Gastrocnemius medialis (tissue), 4 donors: ENCODE measurements at places on chromosomes 3 and 15. TPM values are rescaled to one million over a fixed set of nuclear protein-coding genes. Genes with fewer than 3 reads are reported as not detected.
A peak's percentile ranks its signal among the peaks of the same experiment; 100 is the strongest.

DNA sequence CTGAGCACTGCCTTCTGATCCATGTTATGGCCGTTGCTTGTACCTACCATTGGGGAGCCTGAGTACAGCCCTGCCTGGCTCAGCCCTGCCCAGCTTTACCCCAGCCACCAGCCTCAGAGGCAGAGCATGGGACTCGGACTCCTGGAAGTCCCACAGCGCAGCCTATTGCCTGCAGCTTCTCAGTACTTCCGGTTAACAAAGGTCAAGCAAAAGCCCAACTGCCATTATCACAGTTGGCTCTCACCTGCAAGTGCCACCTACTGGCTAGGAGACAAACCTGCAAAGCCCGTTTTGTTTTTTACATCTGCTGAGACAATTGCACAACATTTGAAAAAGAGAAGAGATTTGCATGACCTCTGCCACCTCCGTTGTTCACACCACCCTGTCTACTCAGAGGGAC lies 1081.7 kb downstream of the NAALADL2 start:
- H3K27me3 ChIP-seq: no peaks in the 10 kb centered on the region
- no peak overlapping the region for H3K27ac ChIP-seq
- no peaks in the 10 kb centered on the region for H3K36me3 ChIP-seq
- no peak overlapping the region for H3K4me3 ChIP-seq

The LIPH gene
- not detected for total RNA-seq

DNA sequence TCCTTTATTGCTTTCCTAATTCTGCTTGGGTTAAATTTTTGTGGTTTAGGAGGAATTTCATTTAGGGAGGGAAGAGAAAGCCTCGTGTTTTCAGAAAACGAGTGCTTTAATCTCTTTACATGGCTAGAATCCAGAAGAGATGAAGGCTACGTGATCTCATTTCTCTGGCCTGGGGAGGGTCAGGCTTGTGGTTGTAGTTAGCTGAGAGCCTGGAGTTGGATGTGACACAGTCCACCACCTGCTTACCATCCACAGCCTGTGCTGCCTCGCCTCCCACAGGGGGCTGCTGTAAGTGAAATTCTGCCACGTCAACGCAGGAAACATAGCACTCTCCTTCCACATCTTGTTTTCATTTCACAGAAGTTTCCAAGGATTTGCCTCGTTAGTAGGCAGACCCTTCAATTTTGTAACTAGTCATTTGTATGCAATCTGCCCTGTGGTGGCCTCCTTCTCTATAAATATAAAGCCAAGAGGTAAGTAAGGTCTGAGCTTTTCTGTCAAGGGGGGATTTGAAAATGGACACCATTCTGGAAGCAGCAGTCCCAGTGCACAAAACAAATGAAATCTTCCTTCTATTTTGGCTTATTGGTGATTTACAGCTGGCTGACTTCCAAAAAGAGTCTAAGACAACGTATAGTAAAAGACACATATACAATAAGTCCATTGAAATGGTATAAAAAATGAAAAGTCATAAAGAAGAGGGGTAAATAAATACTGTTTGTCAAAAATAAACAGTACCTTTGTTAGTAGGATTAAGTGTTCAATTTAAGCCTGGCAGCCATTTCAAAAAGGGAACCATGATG lies 3.4 kb downstream of the GXYLT2 start:
- no peaks in the 10 kb centered on the region for H3K27me3 ChIP-seq
- H3K4me3 ChIP-seq: no peak overlapping the region
- peak overlapping the region; percentile 23 for H3K27ac ChIP-seq

GRCh38 chr3:126111126-126111551 lies 27.2 kb upstream of the SLC41A3 start:
- peaks cover 26% of the 10 kb centered on the region for H3K36me3 ChIP-seq
- peak; percentile 15 for DNase-seq

GRCh38 chr15:36982430-36982829 lies 117.9 kb downstream of the MEIS2 start:
- H3K4me1 ChIP-seq: no peaks in the 10 kb centered on the region
- no peak overlapping the region for H3K27ac ChIP-seq
- H3K27me3 ChIP-seq: no peaks in the 10 kb centered on the region
- H3K4me3 ChIP-seq: no peak overlapping the region
- DNase-seq: no peak
- H3K36me3 ChIP-seq: no peaks in the 10 kb centered on the region

The GRM2 gene
- not detected for total RNA-seq

The ACVR2B gene
- 10.0 TPM for total RNA-seq

The ITIH3 gene
- 0.66 TPM for total RNA-seq

The USP13 gene
- total RNA-seq: 117 TPM

The SAMMSON gene
- total RNA-seq: not detected

DNA sequence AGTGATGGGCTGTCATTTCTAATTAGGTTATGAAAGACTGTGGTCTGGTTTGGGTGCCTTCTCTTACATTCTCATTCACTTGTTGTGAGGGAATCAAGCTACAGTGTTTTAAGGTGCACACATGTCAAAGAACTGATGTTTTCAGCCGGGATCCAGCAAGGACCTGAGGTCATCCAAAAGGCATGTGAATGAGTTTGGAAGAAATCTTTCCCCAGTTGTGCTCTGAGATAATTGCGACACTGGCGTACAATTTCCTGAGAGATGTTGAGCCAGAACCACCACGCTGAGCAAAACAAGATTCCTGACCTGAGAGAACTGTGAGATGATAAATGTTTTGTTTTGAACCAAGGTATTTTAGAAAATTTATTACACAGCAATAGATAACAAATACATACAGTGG lies 295.3 kb upstream of the SLITRK3 start:
- no peaks in the 10 kb centered on the region for H3K27me3 ChIP-seq
- no peaks in the 10 kb centered on the region for H3K36me3 ChIP-seq
- H3K4me1 ChIP-seq: no peaks in the 10 kb centered on the region
- no peak overlapping the region for H3K27ac ChIP-seq
- no peak overlapping the region for H3K4me3 ChIP-seq

- no peak overlapping the region for H3K27ac ChIP-seq
- no peak for DNase-seq
- H3K4me3 ChIP-seq: no peak overlapping the region
- no peaks in the 10 kb centered on the region for H3K4me1 ChIP-seq
Observed at GRCh38 chr3:161072211-161072621, 32.9 kb downstream of the B3GALNT1 start.

GRCh38 chr3:9613056-9613748 lies 36.1 kb upstream of the MTMR14 start:
- no peaks in the 10 kb centered on the region for H3K36me3 ChIP-seq
- DNase-seq: no peak
- H3K4me1 ChIP-seq: no peaks in the 10 kb centered on the region
- H3K4me3 ChIP-seq: no peak overlapping the region
- no peak overlapping the region for H3K27ac ChIP-seq
- no peaks in the 10 kb centered on the region for H3K27me3 ChIP-seq

DNA sequence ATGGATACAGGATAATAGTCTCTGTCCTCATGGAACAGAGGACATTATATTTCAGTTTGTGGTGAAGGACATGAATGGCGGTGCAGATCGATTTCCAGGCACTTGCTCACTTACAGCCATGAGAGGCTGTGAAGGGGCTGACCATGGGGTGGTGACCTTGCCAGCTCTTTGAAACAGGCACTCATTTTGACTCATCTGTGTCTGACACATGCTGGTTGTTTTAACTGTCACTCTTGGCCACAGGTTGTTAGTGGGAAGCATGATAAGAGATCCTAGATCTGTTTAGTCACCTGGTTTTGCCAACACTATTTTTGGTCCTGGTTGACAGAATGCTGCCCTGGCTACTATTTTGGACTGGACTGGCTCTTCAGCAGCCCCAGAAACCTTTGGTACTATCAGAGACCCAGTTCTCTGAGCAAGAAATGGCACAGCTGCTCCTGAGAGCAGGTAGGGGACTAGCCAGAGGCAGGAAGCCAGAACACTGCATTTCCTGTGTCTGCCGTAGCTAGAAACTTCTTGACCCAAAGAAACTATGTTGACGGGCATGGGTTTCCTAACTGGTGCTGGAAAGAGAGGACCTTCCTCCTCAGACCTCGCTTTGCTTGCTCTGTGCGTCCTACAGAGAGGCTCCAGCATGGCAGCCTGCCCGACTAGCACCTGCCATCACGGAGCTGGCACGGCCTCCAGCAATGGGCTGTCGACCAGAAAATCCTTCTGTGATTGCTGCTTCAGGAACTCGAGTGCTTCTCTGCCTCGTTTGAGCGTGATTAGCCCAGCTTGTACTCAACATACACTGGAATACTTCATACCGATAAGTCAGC lies 6.3 kb downstream of the PXYLP1 start:
- peaks cover 44% of the 10 kb centered on the region for H3K4me1 ChIP-seq
- no peaks in the 10 kb centered on the region for H3K27me3 ChIP-seq
- DNase-seq: peak; percentile 90
- no peaks in the 10 kb centered on the region for H3K36me3 ChIP-seq

DNA sequence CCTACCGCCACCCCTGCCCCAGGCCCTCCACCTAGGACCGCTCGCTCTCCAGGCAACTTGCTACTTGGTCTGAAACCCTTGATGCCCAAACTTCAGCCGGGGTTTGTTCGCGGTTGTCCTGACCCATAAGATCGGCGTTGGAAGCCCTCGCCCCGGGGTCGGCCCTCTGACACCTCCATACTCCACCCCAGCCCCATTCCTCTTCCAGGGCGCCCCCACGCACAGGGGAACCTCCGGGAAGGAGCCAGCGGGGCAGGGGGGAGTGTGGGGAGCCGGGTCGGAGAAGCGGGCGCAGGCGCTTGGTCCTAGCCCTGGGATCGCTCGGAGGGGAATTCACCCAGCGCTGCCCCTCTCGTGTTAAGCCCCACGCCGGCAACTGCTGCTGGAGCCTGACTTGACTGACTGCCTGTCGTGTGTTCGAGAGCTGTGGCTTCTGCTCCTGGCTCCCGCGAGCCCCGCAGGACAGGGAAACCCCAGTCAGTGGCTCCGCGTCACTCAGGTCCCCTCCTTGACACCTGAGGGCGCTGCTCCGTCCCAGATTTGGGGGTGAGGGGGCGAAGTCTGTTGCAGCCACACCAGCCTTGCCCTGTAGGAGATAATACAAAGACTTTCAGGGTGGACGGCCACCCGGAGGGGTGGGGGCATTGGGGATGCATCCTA lies 675 bp downstream of the RYR3 start:
- no peaks in the 10 kb centered on the region for H3K27me3 ChIP-seq
- no peak for DNase-seq
- peak overlapping the region; percentile 50 for H3K4me3 ChIP-seq
- no peaks in the 10 kb centered on the region for H3K4me1 ChIP-seq
- no peaks in the 10 kb centered on the region for H3K36me3 ChIP-seq

GRCh38 chr3:21839592-21839991 lies 88.6 kb upstream of the ZNF385D start:
- peak overlapping the region; percentile 22 for H3K27ac ChIP-seq
- H3K4me1 ChIP-seq: no peaks in the 10 kb centered on the region
- peak; percentile 10 for DNase-seq
- no peaks in the 10 kb centered on the region for H3K36me3 ChIP-seq
- no peaks in the 10 kb centered on the region for H3K27me3 ChIP-seq
- no peak overlapping the region for H3K4me3 ChIP-seq

- H3K36me3 ChIP-seq: peaks cover 8% of the 10 kb centered on the region
- no peaks in the 10 kb centered on the region for H3K4me1 ChIP-seq
- H3K27me3 ChIP-seq: no peaks in the 10 kb centered on the region
- no peak for DNase-seq
- H3K27ac ChIP-seq: no peak overlapping the region
Observed at GRCh38 chr3:58261954-58262666, 24.5 kb downstream of the ABHD6 start.

The DHX36 gene
- total RNA-seq: 204 TPM

GRCh38 chr3:34351882-34352777 lies 553.7 kb downstream of the PDCD6IP start:
- no peak overlapping the region for H3K4me3 ChIP-seq
- no peaks in the 10 kb centered on the region for H3K36me3 ChIP-seq
- H3K27ac ChIP-seq: no peak overlapping the region
- no peaks in the 10 kb centered on the region for H3K4me1 ChIP-seq
- no peak for DNase-seq

DNA sequence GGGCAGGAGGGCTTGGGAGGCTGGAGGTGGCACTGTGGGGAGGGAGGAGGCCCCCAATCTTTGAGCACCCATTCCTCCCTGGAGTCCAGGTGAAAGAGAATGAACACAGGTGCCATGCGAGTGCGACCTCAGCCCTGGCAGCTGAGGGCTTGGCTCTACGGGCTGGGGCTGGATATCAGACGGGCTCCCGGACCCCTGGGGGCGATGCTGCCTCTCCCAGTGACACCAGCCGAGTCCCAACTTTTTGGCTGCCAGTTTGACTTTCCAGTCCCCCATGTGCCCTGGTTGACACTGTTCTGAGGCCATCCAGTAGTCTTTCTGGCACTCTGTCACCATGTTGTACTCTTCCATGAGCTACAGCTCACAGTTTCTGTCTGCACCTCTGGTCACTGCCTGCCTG lies 1.2 kb downstream of the VILL start:
- no peaks in the 10 kb centered on the region for H3K27me3 ChIP-seq
- H3K36me3 ChIP-seq: no peaks in the 10 kb centered on the region
- no peak overlapping the region for H3K4me3 ChIP-seq
- H3K4me1 ChIP-seq: peaks cover 6% of the 10 kb centered on the region
- no peak for DNase-seq
- no peak overlapping the region for H3K27ac ChIP-seq

- no peaks in the 10 kb centered on the region for H3K4me1 ChIP-seq
- no peaks in the 10 kb centered on the region for H3K27me3 ChIP-seq
- DNase-seq: no peak
- H3K4me3 ChIP-seq: no peak overlapping the region
Observed at GRCh38 chr15:32942401-32942841, 224.6 kb downstream of the GREM1 start.

The ACP3 gene
- total RNA-seq: not detected

DNA sequence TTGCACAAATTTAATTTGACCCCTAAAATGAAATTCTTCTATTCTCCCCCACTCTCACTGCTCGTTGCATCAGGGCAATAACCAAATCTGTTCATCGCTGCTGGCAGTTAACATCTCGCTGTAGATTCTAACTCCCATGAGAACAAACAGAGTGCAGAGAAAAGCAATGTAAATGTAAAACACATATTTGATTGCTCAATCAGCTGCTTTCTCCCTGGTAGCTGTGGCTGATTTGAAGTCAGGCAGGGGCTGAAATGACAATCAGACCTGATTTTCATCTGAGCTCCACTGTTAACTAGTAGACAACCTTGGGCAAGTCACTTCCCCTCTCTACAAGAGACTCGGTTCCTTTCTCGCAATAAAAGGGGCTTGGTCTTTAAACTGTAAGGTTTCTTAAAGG lies 119.8 kb upstream of the CPNE4 start:
- no peaks in the 10 kb centered on the region for H3K27me3 ChIP-seq
- no peak overlapping the region for H3K27ac ChIP-seq
- no peaks in the 10 kb centered on the region for H3K4me1 ChIP-seq
- no peaks in the 10 kb centered on the region for H3K36me3 ChIP-seq
- no peak for DNase-seq

DNA sequence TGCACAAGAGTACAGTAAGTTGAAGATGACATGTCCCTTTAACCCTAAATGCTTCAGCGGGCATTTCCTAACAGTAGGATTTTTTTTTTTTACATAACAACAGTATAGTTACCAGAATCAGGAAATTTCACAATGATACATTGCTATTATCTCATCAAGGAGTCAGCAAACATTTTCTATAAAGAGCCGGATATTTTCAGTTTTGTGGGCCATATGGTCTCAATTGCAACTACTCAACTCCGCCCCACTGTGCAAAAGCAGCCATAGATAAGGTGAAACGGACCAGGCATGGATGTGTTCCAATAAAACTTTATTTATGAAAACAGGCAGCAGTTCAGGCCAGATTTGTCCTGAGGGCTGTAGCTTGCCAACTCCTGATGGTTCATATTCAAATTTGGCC lies 130.6 kb downstream of the SMAD6 start:
- no peak overlapping the region for H3K4me3 ChIP-seq
- H3K4me1 ChIP-seq: no peaks in the 10 kb centered on the region
- DNase-seq: no peak
- H3K27me3 ChIP-seq: no peaks in the 10 kb centered on the region
- no peaks in the 10 kb centered on the region for H3K36me3 ChIP-seq
- no peak overlapping the region for H3K27ac ChIP-seq
